Non-pigmented ciliary epithelial cell (primary cell): ENCODE measurements at places on chromosomes 12 and 14.

DNA sequence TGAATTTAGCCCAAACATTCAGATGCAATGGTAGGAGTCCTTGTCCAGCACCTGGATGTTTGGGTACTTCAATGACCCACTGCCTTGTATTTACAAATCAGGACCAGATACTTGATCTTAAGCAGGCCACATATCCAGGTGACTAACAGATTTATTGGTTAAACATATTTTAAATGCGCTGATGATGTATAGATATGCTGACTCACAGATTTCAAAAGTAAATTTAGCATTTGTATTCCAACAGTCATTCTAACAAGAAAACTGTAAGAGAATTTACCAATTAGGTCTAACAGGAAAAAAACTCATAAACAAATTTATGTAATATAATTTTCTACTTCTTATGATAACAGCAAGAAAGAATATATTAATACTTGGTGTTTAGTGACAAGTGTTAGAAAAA, 29.4 kb upstream of the MYF6 start:
- no peak for DNase-seq

GRCh38 chr12:103691063-103691462, 104.0 kb downstream of the STAB2 start:
- no peak for DNase-seq

DNA sequence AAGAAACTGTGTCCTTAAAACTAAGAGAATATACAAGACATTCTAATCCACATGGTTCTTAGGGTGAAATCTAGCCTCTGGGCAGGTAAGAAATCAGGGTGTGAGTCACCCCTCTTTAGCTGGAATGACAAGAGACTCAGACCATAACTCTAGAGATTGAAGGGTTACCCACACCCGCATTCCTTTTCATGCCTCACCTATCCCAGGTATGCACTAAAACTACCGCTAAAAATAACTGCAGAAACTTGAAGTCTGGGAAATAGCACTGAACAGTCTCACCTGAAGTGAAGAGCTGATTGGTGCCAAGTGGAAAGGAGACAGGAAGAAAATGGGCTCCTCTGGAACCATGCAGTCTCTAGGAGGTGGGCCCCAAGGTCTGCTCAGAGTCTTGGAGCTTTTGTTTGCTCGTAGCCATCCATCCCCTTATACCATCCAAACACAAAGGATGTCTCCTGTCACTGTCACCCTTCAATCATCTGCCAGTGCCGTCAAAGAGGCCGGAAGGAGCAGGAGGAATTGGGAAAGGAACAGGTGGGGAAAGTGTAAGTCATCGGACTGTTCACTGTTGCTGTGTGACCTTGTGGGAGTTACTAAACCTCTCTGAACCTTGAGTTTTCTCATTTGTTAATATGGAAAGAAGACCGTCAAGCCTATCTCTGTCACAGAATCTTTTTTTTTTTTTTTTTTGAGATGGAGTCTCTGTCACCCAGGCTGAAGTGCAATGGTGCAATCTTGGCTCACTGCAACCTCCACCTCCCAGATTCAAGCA, 22.4 kb downstream of the DDX47 start:
- DNase-seq, result no peak

- DNase-seq, result no peak
These were observed 8.2 kb downstream of the KRT4 start for GRCh38 chr12:52805739-52806138.

DNA sequence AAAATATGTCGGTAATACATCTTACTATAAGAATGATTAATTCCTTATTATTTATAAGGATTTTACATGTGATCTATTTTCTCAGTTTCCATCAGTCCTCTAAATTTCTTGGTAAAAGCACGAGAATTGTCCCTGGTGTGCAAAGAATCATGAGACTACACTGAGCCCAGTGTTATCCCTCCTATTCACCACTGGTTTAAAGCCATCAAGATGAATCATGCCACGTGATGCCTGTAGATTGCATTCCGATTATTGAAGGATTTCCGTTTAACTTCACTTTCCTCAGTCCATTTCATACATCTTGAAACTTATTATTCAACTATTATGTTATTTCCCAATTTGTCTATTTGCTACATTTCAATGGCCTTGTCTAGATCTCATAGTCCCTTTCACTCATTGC, 601.9 kb downstream of the GALC start:
- no peak for DNase-seq

GRCh38 chr14:56100556-56100955, 17.7 kb upstream of the PELI2 start:
- peak; percentile 30 for DNase-seq

DNA sequence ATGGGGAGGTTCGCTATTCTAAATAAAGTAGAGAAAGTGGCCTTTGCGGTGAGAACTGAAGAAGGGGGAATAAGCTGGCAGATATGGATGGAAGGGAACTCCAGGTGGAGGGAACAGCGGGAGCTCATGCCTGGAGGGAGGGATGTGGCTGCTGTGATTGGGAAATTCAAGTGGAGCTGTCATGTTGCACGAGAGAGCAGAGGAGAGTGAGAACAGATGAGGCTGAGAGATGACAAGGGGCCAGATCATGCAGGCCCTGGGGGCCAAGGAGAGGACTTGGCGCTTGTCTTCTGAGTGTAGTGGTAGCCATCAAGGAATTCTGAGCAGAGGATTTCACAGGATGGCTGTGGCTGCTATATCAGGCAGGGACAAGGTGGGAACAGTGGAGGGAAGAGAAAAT, 35.0 kb downstream of the TGFB3 start:
- DNase-seq, result no peak

DNA sequence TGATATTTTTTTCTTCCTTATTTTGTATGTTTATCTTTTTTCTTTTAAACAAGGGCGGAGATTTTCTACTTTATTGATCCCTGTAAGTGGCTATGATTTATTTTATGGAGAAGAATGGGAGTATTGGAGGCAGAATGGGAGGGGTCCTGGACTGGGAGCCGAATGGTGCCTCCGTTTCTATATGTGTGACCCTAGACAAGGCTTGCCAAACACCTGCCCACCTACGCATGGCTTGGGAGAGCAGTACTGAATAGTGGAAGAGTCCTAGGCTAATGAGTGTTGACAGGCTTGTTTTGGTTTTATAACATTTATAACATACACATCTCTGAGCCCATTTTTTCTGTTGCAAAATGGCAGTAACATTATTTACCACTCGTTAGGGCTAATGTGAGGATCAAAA, 29.0 kb downstream of the STK38L start:
- DNase-seq, result no peak

DNA sequence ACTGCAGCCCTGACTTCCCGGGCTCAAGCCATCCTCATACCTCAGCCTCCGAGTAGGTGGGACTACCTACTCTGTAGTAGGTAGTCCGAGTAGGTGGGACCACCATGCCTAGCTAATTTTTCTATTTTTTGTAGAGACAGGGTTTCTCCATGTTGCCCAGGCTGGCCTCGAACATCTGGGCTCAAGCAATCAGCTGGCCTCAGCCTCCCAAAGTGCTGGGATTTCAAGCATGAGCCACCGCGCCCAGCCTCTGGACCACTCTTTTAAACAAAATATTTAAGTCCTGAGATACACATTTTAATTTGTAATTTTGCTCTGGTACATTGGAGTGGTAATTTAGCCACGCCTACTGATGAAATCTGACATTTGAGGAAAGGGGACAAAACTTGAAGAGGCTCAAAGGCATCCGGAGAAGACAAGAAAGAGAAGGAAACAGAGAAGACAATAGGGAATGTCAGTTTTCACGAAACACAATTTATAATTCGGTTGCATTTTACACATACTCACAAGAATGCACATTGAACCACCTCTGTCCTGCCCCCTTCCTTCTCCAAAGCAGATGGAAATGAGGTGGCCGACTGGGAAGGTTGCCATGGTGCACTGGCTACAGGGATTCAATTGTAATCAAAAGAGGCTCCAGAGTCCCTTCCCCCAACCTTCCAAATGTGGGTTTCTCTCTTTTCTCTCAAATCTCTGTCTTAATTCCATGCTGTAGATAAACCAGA, 9.7 kb upstream of the TUBA1A start:
- DNase-seq, result no peak

- no peak for DNase-seq
These were observed 618 bp downstream of the SEC23A start for GRCh38 chr14:39102265-39102968.

DNA sequence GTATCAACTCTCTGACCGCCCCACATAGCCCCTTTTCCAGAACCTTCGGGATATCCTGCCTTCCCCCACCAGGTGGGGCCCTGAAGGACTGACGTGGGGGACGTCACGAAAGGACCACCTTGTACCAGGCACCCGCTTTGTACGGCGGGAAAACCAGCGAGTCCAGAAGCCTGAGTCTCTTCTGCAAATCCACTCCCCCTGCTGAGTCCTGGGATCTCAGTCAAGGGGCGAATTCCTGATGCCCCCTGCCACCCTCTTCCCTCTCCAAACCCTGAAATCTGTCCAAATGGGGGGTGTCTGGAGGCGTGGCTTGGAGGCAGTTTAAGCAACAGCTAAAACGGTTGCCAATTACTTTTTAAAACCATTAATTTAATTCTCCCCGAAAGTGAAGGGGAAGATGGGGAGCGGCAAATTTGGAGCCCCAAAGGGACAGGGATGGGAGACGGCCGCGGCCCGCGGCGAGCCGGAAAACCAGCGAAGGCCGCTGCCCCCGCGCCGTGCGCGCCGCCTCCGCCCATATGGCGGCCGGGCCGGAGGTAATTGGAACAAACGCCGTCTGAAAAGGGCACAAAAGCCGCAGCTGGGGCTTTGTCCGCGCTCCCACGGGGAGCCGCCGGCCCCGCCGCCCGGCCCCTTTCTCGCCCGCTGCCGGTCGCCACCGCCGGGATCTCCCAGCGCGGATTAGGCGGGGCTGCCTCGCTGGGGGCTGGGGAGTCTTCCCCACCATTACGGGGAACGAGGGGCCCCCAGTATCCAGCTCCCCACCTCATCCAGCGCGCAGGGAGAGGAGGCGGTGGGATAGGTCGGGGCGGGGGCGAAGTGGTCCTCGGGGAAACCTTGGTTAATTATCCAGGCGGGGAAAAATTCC, 6.6 kb downstream of the LHX5 start:
- DNase-seq, result no peak

DNA sequence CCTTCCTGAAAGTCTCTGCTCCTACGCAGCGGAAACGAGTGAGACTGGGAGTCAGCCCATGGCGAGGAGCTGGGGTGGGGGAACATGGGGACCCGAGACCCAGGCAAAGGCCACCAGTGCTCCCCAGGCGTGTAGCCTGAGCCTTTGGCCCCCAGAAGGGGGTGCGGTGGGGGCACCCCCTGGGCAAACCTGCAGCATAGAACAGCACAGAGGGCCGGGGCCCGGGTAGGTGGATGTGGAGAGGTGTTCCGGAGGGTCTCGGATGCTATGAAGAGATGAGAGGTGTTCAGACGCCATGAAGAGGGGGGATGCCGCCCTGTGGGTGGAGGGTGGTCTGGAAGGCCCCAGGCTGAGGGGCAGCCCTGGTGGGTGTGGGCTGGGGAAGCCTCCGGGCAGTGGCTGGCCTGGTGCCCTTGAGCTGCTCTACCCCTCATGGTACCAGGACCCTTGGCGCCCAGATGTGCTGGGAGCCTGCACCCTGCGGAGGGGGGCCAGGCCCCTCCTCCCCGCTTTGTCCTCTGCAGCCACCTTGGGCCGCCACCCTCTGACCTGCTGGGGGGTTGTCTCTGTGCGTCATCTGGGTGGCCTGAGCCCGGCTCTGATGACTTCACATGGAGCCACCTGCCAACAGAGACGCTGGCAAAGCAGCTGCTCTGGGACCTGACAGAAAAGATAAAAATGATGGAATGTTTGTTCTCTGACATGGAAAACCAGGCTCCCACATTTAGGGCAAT, 83.4 kb downstream of the KIF26A start:
- no peak for DNase-seq

GRCh38 chr14:44785096-44785495, 176.7 kb downstream of the KLHL28 start:
- no peak for DNase-seq

DNA sequence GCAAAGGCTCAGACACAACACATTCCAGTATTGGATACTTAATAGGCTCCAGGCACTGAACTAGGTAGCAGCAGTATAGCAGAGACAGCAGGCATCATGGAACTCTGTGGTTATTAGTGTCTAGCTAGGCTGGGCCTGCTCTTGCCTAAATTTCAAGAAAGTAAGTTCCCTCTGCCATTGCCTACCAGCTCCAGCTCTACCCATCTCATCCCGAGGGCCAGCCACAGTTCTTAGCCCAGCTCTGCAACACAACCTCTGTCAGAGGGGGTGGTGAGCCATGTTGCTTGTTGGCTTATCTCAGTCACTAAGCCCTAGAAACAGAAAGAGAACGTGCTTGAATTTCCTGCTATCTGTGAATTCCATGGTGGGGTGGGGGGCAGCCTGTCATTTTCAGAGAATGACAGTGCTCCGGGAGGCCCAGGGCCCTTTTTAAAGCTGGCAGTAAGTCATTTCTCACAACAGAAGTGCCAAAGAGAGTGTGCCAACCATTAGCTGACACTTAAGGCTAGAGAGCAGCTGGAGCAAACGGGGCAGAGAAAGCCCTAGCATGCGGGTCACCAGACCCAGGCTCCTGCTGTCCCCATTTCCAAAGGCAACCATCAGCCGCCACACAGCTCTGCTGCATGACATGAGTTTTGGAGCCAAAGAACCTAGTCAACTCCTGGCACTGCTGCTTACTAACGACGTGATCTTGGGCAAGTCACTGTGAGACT, 105.9 kb downstream of the PRMT8 start:
- DNase-seq, result no peak

GRCh38 chr12:90499795-90500194, 455.2 kb downstream of the CCER1 start:
- DNase-seq, result no peak

GRCh38 chr14:73342670-73343069, 105.4 kb downstream of the PAPLN start:
- no peak for DNase-seq

GRCh38 chr12:68959143-68959858, 26.3 kb upstream of the CPM start:
- no peak for DNase-seq

- DNase-seq, result no peak
These were observed 242.1 kb upstream of the FOXN3 start for GRCh38 chr14:89658977-89659670.
